ENCODE measurements at places on chromosomes 3 and 15.

- no peak for DNase-seq
Observed at GRCh38 chr15:29516929-29517328, 247.3 kb upstream of the NSMCE3 start.

GRCh38 chr3:180918542-180918941, 6.1 kb downstream of the FXR1 start:
- DNase-seq, result no peak

DNA sequence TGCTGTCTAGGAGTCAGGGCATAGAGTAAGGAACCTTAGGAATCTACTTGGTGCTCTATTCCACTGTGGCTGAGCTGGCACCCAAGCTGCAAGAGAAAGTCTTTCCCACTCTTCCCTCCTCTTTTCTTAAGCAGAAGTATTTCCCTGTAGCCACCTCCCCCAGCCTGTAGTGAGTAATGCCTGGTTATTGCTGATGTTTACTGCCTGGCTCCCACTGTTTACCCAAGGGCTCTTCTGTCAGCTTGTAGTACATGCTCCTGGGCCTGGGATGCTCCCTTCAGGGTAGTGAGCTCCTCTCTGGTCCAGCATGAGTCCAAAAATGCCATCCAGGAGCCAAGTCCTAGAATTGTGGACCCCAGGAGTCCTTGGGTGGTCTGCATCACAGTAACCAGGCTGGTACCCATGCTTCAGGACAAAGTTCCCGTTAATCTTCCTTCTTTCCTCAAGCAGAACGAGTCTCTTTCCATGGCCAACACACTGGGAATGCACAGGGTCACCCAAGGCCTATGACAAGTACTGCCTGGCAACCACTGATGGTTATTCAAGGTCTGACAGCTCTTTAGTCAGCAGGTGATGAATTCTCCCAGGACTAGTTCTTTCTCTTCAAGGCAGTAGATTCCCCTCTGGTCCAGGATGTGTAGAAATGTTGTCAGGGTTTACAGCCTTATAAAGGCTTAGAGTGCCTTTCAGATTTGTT, 17.6 kb downstream of the GALK2 start:
- DNase-seq, result no peak

DNA sequence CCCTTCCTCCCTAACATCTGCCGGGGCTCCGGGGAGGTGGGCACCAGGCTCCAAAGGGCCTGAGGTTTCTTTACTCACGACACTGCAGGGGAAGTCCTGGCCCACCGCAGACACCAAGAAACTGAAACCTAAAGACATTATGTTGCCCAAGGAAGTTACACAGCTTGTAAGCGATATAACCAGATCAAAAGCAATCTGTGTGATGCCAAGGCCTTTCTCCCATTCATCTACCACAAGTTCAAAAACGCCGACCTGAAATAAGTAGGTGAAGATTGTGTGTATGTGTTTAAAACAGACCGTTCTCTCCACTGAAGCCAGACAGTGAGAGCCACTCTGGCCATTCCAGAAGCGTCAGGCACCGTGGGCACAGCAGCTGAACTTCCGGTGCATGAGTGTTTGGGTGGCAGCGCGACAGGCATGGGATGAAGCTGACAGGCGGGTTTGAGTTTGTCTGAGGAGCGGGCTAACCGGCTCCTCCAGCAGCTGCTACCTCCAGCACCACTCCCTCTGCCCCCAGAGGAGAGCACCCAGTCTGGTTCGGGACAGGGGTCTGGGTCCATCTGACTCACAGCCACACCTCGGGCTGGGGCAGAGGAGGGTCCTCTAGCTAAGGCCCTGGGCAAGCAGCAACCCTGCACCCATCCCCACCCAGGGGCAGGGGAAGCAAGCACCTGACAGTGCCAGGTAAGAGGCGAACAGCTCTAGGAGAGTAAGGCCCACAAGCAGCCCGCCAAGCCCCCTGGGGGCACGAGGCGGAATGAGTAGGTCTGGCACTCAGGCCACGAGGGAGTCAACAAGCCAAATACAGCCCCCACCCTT, 1.3 kb downstream of the TNK2 start:
- DNase-seq, result no peak

GRCh38 chr3:116473602-116474001, 28.3 kb upstream of the LSAMP start:
- no peak for DNase-seq

DNA sequence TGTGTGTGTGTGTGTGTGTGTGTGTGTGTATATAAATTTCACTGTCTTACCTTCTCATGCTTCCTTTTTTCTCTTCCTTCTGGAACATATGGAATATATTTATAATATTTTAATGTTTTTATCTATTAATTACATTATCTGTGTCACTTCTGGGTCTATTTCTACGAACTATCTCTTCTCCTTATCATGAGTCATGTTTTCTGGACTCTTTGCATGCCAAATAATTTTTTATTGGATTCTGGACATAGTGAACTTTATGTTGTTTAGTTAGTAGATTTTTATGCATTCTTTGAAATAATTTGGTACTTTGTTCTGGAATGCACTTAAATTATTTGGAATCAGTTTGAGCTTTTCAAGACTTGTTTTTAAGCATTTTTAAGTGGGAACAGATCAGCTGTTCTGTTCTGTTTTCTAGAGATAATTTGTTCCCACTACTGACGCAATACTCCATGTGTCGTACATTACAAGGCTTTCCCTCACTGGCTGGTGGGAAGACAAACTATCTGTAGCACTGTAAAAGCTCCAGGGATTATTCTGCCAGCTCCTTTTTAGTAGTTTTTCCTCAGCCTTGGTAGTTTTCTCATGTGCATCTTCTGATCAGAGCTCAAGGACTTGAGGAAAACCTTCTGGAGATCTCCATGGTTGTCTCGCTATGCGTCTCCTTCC, 302.0 kb downstream of the CLSTN2 start:
- DNase-seq, result no peak

DNA sequence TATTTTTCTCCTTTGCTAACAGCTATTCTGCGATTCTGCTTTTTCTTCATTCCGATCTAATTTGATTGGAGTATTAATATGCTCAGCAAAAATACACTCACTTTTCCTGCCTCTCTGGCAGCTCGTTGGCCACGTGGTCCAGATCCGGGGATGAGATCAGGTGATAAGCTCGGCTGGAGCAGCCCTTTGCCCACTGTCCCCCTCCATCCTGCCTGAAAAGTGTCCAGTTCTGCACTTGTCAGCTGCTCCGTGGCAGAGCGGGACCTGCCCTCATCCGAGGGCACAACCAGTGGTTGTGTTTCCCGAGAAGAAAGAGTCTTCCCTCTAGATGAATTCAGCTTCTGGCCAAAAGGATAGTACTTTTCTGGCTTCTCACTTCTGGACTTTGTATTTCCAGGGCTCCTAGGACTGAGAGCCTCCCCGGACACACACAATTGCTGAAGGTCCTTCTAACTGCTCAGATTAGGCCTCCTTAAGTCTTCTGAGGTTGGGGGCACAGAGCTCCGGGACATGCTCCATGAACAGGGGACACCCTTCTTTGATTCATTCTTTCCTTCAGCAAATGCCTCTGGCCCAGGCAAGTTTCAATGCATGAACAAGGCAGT, 103.9 kb upstream of the ALDH1A3 start:
- no peak for DNase-seq

- DNase-seq, result no peak
Observed at GRCh38 chr15:78454992-78455391, 17.0 kb downstream of the IREB2 start.

DNA sequence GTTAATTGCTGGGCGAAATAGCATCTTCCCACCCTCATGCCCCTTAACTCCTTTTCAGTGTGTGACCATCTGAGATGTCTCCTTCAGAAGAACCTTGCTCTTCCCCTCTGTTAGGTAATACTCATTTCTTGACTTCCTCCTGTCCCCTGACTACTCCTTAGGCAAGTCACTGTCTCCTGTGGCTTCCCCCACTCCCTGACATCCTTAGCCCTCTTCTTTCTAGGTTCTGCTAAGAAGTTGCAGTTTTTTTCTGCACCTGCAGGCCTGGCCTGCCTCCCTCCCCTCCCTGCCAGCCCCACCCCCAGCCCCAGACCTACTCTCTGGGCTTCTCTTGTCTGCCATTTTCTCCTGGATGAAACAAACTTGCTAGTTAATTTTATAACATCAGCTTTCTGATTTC, 15.2 kb upstream of the EID1 start:
- DNase-seq, result no peak

GRCh38 chr15:47384341-47384740, 333.0 kb upstream of the SEMA6D start:
- no peak for DNase-seq

- DNase-seq, result no peak
Observed at GRCh38 chr3:68973639-68974038, 39.8 kb downstream of the EOGT start.

- no peak for DNase-seq
Observed at GRCh38 chr3:141505166-141505565, 18.3 kb downstream of the RASA2 start.

DNA sequence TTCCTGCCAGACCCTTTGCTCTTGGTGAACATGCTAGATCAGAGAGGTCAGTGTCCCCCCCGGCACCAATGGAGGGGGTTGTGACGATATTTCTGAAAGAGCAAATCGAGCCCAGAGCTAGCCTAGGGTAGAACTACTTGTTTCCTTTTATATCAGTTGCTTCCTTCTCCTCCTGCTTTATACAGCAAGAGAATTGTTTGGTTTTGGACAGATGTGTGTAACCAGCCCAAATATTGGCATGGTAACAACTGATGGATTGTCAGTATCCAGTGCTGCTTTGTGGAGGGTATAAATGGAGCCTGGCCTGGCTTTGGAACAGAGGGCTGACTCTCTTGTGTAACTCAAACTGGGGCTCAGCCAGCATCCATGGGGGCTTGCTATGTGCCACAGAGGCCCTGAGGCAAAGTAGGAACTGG, 27.2 kb downstream of the SNX1 start:
- no peak for DNase-seq

DNA sequence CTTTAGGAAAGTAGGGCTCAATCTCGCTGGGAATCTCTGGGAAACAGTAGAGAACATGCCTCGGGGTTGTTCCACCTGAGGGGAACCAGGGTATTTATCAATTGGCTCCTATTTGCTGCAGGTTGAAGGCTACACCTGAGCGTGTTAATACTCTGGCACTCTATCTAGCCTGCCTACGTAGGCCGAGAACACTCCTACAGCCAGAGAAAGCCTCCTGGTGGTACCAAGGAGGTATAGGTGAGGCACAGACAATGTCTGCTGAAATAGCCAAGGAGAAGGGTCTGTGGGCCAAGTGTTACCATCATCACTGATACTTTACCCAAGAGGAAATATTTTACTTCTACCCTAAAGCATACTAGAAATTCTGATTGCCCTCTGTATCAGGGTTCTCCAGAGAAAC, 341.0 kb upstream of the UBE2E2 start:
- DNase-seq, result no peak

GRCh38 chr15:64464276-64465005, 4.1 kb downstream of the ZNF609 start:
- DNase-seq, result no peak

DNA sequence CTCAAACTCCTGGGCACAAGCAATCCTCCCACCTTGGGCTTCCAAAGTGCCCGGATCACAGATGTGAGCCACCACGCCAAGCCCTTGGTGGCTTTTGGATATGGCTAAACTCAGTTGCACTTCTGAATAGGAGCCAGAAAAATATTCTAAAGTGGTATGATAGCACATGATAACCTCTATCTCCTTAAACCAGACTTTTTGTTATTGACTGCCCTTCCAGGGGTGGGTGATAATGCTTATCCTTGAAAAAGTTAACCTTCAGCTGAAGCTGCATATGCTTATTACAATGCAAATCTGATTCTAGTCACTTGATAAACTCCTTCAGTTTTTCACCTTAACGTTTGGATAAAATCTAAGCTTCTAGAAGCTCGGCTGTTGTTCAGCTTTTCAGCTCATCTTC, 6.3 kb downstream of the CCNB2 start:
- no peak for DNase-seq

- DNase-seq, result peak; percentile 53
Observed at GRCh38 chr3:37974121-37975083, 16.2 kb upstream of the VILL start.

- DNase-seq, result no peak
Observed at GRCh38 chr3:106590216-106590615, 721.4 kb upstream of the CBLB start.

- DNase-seq, result no peak
Observed at GRCh38 chr3:102179326-102180177, 255.3 kb upstream of the ZPLD1 start.

- DNase-seq, result no peak
Observed at GRCh38 chr15:75620841-75621391, 4.6 kb downstream of the SNUPN start.

DNA sequence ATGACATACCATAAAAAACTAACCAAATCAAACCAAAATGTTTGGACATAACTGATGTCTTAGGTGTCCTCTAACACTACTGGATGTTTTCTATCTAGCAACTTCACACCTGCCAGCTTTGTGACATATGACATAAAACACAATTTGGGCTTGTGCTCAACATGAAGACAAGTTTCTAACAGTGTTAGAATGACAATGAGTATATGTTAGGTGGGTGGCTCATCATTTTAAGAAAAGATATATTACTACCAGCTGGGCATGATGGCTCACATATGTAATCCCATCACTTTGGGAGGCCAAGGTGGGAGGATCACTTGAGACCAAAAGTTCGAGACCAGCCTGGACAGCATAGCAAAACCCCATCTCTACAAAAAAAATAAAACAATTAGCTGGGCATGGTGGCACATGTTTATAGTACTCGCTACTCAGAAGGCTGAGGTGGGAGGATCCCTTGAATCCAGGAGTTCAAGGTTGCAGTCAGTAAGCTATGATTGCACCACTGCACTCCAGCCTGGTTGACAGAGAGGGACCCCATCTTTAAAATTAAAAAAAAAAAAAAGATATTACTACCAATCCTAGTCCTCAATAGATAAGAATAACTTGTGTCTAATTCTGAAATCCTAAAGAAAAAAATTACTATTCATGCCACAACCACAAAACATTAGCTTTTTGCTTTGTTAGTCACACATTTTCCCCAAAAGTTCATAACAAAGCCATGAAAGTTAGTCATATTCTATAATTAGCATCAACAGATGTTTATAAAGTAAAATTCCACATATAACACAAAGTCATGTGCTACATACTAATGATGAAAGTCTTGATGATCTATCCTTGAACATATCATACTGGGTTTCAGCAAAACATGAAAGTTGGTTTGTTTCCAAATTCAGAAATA, 59.9 kb downstream of the LRRFIP2 start:
- no peak for DNase-seq

- no peak for DNase-seq
Observed at GRCh38 chr3:12518261-12519028, 26.9 kb downstream of the MKRN2OS start.

DNA sequence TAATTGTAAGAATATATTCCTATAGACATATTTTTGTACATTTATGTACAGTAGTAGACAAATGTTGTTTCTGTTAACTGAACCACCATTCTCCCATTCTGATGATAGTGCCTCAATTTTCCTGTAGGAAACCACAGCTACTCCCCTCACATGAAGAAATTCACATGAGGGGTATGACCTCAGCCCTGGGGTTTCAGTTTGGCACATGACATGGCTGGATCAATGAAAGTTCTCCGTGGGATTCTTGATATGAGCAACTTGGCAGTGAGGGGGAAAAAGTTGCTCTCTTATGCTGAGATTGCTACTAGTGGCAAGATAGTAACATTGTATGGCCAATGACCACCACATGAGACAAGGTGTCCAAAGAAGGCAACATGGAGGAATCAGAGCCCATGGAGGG, 1090.3 kb upstream of the CFAP20DC start:
- no peak for DNase-seq

Measured in GM12892 (cell line).